ENCODE measurements at places on chromosomes 13 and 19.

DNA sequence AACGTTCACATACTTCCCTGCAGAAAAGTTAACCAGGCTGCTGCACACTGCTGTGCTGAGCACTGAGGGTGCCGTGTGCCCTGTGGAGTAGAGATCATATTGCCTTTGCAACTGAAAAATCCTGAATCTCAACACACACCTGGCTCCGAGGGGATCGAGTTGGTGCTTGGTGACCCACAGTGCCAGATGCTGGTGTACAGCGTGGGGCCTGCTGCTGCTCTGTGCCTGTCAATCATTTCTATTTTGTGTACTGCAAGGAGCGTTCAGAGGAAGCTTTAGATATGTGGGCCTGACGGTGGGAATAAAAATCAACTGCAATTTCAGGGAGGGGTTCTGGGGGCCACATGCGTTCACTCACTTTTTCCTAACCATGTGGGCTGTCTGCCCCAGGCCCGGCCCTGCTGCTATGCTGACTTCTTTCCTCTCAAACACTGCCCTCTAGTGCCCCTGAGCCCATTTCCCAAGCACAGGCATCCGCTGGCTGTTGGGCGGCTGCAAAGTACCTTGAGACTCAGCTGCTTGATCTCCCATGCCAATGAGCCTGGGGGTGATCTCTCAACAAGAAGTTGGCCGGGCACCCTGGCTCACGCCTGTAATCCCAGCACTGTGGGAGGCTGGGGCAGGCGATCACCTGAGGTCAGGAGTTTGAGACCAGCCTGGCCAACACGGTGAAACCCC is 9.7 kb upstream of the LENG8 start:
- DNase-seq = peak; percentile 40

- DNase-seq = peak; percentile 74
Observed at GRCh38 chr19:48630296-48631063, 6.7 kb downstream of the DBP start.

DNA sequence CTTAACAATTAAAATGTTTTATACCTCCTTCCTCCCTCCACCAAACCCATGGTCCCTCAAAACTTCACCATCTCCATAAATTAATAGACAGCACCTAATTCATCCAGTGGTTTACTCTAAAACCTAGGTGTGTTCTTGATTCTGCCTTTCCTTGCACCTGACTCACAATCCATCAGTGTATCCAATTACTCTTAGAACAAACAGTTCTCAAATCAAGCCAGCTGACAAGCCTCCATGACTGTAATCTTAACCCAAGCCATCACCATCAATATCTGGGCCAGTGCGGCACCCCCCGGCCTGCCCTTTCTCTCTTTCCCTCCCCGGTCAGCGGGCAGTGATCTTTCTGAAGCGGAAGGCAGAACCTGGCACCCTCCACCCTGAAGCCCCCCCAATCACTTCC is 75.6 kb downstream of the TNFRSF19 start:
- DNase-seq = no peak

- no peak for DNase-seq
Observed at GRCh38 chr19:37953171-37953917, 46.3 kb downstream of the SIPA1L3 start.

- DNase-seq = no peak
Observed at GRCh38 chr13:33362986-33363727, 77.6 kb upstream of the STARD13 start.

DNA sequence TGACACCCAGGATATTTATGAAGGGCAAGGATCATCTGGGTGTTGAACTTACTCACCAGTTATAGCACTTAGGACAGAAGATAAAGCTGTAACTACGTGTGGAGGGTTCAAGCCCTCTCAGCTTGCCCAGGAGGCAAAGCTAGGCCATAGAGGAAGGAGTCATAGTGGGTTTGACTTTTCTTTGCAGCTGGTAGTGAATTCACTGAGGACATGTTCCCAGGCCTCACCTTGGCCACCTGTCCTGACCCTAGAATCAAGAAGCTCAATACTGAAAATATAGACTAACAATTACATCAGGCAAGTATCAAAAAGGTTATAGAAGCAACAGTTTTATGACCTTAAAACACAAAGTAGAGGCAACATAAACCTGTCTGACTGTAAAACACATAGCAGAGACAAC is 1207.7 kb downstream of the SLITRK1 start:
- no peak for DNase-seq

- no peak for DNase-seq
Observed at GRCh38 chr13:52975161-52975560, 53.5 kb upstream of the OLFM4 start.

Measured in RKO (cell line).